Retina (tissue), 1 donor: ENCODE measurements at places on chromosomes 3 and 15.

DNA sequence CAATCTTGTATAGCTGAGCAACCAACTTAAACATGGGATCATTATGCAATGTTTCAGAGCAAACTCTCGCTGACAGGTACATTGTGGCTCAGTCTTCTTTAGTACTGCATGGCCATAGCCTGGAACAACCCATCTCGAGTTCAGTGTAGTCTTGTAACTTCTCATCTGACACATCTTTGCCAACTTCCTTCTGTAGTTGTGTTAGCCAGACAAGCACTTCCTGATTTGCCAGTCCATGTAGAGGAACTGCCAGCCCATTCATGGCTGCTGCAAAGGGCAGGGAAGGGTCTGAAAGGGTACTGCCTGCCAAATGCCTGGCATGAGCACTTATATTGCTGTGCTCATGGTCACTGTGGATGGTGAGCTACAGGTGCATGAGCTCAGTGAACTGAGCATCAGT, 49.2 kb upstream of the CCDC54 start:
- no peak for DNase-seq

DNA sequence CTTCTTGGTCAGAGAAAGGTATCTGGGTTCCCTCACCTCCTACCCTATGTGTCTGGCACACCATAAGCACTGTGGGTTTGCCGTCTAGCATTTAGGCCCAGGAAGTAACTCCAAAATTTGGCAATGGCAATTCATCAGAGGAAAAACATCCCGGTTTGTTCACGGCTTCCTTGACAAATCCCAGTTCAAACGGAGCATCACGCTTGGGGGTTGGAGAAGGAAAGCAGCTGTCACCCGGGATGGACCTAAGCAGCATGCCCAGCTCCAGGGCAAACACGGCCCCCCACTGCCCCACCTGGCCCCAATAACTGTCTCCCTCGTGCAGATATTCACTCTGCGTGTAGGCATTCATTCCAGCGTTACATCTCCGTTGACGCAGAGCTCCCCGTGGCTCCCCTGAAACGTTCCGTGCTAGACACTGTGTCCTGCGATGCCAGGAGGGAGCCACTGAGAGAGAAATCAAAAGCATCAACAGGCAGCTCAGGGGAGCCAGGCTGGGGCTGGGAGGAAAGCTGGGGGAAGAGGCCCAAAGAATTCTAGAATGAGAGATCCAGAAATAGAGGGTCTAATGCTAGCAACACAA, 41.4 kb downstream of the NTRK3 start:
- peak; percentile 33 for DNase-seq

DNA sequence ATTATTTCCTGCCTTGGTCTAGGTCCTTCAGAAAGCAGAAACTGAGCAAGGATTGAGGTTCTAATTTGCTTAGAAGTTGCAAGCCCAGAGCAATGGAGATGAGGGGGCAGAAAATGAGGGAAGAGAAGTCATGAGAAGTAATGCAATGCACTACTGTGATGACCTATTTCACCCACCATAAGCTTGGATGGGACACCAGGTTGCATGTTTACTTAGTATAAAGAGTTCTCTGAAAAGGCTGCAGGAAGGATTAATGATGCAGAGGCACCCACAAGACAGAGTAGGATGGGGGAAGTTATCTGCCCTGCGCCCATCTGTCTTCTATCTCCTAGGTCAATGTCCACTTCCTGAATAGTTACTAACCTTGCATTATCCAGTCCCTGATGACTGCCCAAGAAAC, 84.8 kb upstream of the SNRK start:
- no peak for DNase-seq

- no peak for DNase-seq
These were observed 288.6 kb downstream of the OXSM start for GRCh38 chr3:26078539-26078938.

GRCh38 chr3:167146911-167147310, 233.2 kb downstream of the ZBBX start:
- no peak for DNase-seq
